Esophagus mucosa (tissue), 1 donor: ENCODE measurements at places on chromosomes 5 and 9. TPM values are rescaled to one million over a fixed set of nuclear protein-coding genes. Genes with fewer than 3 reads are reported as not detected.

- no peak for ATAC-seq
Measured at GRCh38 chr9:132164604-132165362, 2.9 kb downstream of the NTNG2 start.

DNA sequence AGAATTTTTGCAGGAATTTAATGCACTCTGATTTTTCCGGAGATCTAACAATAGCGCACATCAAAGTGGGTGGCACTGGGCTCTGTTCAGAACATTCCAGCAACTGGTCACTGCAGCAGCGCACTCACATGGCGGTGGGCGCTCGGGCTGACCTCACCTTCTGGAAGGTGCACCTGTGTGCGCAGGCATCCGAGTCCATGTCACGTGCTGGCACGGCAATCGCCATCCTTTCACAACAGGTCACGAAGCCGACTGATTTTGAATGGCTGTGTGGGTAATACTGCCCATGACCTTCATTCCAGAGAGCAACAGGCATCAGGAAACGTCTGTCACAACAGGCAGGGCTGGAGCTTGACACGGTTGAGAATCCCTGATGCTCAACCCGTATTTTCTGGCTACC, 18.7 kb upstream of the CLPTM1L start:
- no peak for ATAC-seq

DNA sequence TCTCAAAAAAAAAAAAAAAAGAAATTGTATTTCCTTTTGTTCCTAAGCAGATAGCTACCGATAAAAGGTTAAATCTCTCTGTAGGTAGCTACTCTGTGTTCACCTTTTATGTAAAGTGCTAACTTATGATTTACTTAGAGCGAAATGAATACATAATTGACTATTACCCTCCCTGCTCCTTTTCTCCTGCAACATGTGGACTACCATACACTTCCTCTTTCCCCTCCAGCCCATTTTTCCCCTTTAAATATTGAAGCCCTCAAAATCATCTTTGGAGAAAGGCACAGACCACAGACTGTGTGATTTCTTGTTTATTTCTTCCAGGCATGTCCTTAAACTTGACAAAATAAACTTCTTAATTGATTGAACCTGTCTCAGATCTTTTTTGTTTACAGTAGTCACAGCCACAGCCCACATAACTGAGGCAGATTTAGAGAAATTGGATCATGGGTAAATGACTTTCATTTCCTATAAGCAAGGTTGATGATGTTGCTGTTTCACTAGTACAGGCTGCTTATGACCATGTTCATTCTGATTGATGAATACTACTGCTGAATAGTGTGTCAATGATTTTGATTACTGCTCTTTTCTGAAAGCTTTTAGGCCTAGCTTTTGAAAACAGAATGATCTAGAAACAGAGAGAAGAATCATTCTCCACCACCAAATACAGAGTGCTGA, 59.2 kb downstream of the PHAX start:
- no peak for ATAC-seq

Gene ADAM19
- total RNA-seq: 2.2 TPM
